ENCODE measurements at places on chromosomes 3 and 15.

- H3K4me1 ChIP-seq = no peaks in the 10 kb centered on the region
- no peak for DNase-seq
Observed at GRCh38 chr3:176767385-176767784, 429.9 kb downstream of the TBL1XR1 start.

DNA sequence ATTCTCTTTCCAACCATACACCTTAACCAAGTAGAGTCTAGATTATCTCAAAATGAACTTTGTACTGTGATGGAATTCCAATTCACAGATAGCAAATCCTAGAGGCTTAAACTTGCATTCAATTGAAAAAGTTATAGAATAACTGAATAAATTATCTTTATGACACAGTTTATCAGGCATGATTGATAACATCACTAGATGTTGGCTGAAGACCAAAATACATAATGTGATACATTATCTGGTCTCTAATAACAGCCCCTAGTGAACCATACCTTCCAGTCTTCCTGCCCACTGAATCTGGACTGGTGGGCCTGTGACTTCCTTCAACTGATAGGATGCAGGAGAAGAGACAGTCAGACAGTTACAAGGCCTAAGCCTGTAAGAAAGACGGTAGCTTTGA lies 165.2 kb upstream of the CMC1 start:
- DNase-seq = no peak
- no peak overlapping the region for H3K4me3 ChIP-seq
- no peak overlapping the region for H3K27ac ChIP-seq
- H3K27me3 ChIP-seq = no peaks in the 10 kb centered on the region

DNA sequence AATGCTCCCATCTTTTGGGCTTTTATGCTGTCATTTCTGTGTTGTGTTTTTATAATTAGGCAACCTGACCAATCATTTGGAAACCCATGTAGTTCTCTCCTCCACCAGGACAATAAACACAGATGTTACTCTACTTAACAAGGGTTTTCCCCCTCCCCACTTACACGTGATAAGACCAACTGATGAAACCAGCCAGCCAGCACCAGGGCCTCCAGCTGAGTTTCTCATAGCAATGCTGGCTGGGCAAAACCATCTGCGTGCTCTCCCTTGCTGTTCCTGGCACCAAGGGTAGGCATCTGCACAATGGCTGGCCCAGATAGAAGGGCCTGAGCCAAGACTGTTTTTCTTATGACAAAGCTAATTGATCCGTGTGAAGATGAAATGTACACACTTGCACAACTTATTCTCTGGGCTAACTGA lies 310.4 kb downstream of the PLCL2 start:
- H3K36me3 ChIP-seq = no peaks in the 10 kb centered on the region
- no peak overlapping the region for H3K4me3 ChIP-seq

DNA sequence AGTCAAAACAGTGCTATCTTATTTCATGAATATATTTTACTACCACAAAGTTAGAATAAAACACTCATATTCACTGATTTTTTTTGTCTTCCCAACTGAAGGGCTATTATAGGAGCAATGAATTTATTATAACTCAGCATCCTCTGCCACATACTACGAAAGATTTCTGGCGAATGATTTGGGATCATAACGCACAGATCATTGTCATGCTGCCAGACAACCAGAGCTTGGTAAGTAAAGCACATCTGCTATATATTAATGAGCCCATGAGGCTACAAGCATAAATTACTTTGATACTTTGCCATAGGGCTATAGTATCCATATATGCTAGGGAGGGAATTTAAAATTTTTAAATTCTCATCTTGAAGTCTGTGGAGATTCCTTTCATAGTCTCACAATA lies 95.9 kb downstream of the FEZF2 start:
- H3K4me3 ChIP-seq = no peak overlapping the region
- H3K36me3 ChIP-seq = peaks cover 16% of the 10 kb centered on the region
- H3K4me1 ChIP-seq = no peaks in the 10 kb centered on the region
- no peaks in the 10 kb centered on the region for H3K27me3 ChIP-seq
- H3K27ac ChIP-seq = no peak overlapping the region
